ENCODE measurements at places on chromosomes 4 and X.

- no peak for DNase-seq
These were observed 323.1 kb downstream of the KCNIP4 start for GRCh38 chr4:21625447-21625846.

GRCh38 chr4:31998807-31999206 lies 1278.6 kb downstream of the PCDH7 start:
- no peak for DNase-seq

- DNase-seq, result no peak
These were observed 87.0 kb downstream of the HMGN5 start for GRCh38 chrX:81114757-81115156.

GRCh38 chr4:92346289-92346688 lies 42.5 kb downstream of the GRID2 start:
- no peak for DNase-seq

DNA sequence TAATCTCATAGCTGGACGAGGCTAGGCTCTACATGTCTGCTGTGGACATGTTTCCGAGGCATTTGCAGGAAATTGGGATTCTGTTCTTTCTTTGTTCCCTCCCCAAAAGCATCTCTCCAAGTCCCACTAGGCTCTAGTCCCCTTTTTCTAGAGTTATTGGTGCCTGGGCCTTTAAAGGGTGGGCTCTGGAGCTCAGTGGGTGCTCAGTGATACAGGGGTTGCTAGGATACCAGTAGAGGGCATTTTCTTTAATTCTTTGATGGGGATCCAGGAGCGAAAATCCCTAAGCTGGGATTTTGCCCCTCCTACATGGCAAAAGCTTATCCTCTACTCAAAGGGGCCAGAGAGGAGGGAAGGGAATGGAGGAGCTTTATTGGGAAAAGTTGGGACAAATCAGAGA lies 34.2 kb downstream of the ARHGEF9 start:
- no peak for DNase-seq

DNA sequence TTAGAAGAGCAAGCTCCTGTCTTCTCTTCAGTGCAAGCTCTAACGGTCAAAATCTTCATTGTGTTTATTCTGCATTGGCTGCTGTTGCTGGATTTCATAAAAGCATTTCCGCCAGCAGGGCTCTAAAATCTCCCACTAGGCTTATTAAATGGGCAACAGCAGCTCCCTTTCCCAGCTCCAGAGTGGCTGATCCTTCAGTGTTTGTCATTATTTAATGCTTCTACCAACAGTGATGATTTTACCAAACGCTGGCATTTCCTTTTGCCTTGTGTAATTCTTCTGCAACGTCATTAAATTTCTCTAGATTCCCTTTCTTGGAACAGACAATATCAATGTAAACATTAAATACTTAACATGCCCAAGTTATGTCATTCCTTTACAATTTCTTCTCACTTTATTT lies 20.1 kb downstream of the SLC7A11 start:
- no peak for DNase-seq

GRCh38 chr4:89855236-89855635 lies 18.3 kb upstream of the SNCA start:
- DNase-seq, result no peak

GRCh38 chrX:115679460-115679859 lies 118.5 kb downstream of the PLS3 start:
- DNase-seq, result no peak

DNA sequence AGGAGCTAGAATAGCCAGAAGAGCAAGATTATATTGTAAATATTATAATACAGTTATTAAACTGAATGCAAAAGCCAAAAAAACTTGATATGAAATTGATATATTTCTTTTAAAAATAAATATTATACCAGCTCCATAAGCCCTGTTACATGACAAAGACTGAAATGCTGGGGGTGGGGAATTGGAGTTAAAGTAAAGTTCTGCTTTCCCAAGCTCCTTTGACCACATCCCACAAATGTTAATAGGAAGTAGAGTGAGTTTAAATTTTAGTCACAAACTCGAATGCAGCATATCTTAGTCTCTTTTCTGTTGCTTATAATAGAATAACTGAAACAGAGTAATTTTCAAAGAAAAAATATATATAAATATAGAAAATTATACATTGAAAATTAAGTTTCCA lies 46.9 kb upstream of the NFKB1 start:
- DNase-seq, result no peak

- peak; percentile 55 for DNase-seq
These were observed 778 bp downstream of the CASP3 start for GRCh38 chr4:184648313-184649025.

- no peak for DNase-seq
These were observed 366.2 kb downstream of the FBXW7 start for GRCh38 chr4:152169683-152170082.

DNA sequence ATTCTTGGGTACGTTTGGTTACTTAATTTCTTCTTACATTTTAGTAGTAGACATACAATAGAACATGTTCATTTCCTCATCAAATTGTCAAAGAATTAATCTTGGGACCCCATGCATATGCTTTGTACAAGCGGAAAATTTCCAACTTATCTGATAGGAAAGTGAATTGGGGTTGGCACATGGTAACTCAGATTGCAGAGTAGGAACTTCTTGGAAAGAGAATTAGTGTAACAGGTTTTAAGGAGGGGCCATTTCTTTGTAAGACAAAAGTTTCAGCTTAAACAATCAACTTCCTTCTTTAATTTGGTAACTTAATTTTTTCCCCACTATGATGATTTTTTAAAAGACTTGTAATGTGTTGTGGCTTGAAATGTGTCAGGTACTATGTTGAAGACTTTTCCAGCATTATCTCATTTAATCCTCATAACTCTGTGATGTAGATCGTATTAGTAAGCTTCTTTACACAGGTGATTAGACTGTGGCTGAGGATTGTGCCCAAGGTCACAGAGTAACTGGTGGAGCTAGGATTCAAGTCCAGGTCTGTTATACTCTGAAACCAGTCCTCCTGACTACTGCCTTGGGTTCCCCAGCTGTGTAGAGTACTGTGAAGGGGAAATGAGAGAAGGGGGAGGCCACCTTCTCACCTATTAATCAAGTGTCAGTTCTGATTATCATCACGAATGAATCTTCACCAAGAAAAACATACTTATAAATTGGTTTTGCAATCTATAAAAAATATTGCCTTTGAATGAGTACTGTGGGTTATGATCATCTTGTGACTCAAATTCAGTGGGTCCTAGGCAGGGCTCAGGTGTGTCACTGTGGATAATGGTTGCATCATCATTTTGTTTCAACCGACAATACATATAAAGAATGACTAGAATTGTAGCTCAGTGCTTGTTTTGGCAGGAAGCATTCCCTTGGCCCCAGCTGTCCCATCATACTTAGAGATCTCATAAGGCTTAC lies 4.3 kb downstream of the GK start:
- DNase-seq, result no peak
